ENCODE measurements at places on chromosomes 5 and 9.

GRCh38 chr5:134394932-134395331, 16.7 kb downstream of the CDKN2AIPNL start:
- no peak for DNase-seq

DNA sequence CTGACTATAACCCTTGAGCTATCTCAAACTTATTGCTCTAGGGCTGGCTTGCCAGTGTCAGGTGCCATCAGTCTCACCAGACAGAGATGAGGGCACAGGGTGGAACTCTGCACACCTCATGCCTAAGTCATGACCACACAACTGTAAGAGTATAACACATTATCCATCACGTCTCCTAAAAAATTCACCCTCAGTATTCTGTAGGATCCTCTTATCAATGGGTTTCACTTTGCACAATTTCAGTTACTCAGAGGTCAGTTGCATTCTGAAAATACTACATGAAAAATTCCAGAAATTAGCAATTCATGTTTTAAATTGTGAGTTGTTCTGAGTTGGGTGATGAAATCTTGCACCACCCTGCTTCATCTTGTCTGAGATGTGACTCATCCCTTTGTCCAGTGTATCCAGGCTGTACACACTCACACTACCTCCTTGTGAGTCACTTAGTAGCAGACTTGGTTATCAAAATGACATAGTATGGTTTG, 690.9 kb upstream of the CDH18 start:
- no peak for DNase-seq

DNA sequence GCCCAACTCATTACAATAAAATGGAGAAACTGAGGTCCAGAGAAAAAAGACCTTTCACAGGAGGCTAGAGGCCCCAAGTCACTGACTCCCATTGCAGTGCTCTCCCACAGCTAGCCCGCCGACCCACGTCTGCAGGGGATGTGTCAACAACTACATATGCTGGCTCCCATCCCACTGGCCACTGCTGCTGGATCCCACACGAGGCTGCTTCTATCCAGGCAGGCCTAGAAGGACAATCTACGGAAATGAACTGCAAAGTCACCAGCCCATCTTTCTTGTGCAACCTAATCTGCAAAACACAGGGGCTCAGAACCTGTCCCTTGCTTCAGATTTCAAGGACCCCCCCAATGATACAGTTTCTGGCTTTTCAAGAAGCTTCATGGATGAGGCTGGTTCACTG, 24.0 kb downstream of the RAPGEF1 start:
- DNase-seq: no peak

GRCh38 chr5:15683332-15683731, 183.4 kb downstream of the FBXL7 start:
- no peak for DNase-seq

DNA sequence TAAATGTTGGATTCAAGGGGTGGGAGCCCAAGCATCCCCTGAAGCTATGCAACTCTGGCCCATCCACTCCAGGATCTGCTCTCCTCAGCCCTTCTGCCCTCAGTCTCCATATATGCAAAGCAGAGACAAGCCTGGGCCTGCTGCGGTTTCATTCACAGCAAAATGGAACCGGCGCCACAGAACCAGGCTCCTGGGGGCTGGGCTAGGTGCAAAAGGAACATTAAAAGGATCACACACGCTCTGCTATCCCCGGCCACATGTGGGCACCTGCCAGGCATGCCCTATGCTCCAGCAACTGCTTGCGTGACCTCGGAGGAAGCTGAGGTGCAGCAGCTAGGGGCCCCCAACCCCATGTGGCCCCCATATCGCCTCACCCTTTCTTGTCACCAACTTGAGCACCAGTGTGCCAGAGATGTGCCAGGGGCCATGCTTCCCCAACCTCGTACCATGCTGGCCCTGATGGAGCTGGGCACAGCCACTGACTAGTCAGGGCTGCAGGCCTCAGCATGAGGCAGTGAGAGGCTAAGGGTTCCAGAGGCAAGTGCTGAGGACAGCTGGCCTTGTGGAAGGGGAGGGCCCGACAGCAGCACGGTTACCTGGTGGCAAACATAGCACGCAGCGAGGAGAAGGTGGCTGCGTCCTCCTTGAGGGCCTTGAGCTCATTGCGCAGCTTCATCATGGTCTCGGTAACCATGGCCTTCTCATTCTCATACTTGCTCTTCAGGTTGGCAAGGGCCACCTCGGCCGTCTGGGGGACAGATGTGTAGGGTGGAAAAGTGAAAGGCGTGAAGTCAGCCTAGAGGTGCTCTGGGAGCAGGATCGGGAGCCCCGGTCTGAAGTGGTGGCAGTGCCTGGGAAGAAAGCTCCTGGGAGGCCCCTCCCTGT, 47.2 kb downstream of the BICD2 start:
- peak; percentile 57 for DNase-seq

All from sciatic nerve (tissue), 2 donors.